Left renal cortex interstitium (tissue), 4 donors: ENCODE measurements at places on chromosomes 12 and 14. TPM values are rescaled to one million over a fixed set of nuclear protein-coding genes. Genes with fewer than 3 reads are reported as not detected.

Gene MYH6
- polyA plus RNA-seq = 0.24 TPM

- DNase-seq = no peak
Measured at GRCh38 chr12:102702447-102703114, 214.5 kb downstream of the PAH start.

GRCh38 chr12:12159988-12160387 is 89.2 kb downstream of the BCL2L14 start:
- DNase-seq = no peak

DNA sequence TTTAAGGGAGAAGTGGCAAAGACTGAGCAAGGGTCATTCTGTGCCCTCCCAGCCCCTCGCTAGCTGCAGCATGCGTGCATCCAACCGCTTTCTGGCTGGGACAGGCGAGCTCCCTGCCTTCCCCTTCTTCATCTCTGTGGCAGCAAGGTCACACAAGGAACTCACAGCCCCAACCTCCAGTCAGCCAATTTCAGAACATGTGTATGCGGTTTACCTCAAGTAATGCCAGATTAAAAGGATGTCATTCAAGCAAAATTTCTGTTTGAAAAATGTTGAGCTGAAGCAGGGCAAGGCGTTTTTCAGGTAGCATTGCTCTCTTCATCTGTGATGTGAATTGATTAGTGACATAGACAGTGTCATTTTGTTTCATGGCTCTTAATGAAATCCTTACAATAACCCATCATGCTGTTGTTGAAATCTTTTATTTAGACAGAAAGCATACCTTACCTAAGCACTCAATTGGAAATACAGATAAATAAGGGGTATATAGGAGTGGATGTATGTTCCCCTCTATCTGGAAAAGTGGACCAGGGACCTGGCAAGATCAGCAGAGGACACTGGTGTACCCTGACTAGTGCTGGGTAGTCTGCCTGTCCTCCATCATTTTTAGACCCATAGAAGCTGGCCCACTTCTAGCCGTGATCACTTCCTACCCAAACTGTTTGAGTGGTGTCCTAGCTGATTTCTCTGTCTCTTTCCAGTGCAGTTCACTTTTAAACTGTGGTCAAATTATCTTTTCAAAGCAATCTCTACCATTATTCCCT is 82.8 kb upstream of the NEDD1 start:
- no peak for DNase-seq

Gene KRT81
- polyA plus RNA-seq = not detected

Gene ACVRL1
- polyA plus RNA-seq = 41.5 TPM

Gene SMIM41
- polyA plus RNA-seq = 0.33 TPM

Gene PTGER2
- polyA plus RNA-seq = 6.5 TPM

GRCh38 chr14:70898111-70898745 is 9.0 kb upstream of the PCNX1 start:
- no peak for DNase-seq

GRCh38 chr14:22814941-22815713 is at the start of gene SLC7A7:
TSS of gene SLC7A7 (minus strand) at chr14:22815435. CDS start at chr14:22813398, 2,037 bp downstream.
- DNase-seq = no peak

GRCh38 chr14:67413806-67414769 is 2.1 kb upstream of the PLEK2 start:
- no peak for DNase-seq

DNA sequence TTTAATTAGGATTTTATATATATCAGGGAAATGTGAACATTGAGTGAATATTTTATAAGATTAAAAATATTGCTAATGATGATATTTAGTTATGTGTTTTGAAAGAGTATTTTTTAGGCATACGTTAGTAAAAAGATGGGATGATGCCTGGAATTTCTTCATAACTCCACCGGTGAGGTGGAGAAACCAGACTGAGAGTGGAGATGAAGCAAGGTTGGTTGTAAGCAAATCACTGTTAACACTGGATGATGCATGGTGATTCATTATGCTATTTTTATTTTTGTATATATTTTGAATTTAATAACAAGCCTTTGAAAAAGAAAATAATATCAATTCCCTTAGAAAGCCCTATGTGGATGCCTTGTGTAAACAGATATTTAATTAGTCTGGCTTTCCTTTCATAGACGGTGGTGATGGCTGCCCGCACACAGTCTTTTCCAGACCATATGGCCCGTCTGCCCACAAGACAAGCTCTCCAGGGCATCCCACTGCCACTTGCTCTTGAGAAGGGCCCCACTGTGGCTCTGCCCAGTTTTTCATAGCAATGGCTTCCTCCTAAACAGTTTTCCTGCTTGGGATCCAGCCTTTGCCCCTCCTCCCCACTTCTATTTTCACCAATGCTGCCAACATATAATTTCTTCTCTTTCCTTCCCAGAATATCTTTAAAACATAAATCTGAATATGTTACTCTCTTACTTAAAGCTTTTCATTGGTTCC is 95.4 kb downstream of the HELB start:
- no peak for DNase-seq
